Amniotic stem cell (primary cell): ENCODE measurements at places on chromosomes 6 and 20.
A peak's percentile ranks its signal among the peaks of the same experiment; 100 is the strongest.

DNA sequence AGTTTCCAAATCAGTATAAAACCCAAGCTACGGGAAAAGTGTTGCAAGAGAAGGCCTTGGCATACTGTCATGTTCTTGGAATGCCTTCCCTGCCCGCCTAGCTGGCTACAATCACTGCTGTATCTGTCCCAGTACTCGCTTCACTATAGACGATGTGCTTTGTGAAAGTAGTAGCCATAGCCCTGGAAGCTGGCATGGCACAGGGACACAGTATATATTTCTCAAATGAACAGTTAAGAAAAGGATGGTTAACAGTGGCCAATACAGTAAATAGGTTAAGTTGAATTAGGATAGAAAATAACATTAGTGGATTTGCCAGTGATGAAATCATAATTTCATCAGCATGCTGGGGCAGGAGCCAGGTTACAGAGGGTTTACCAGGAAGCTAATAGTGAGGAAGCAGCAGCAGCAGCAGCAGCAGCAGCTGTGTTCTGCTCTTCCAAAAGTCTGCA lies 499.3 kb downstream of the CDKAL1 start:
- peak; percentile 24 for DNase-seq

DNA sequence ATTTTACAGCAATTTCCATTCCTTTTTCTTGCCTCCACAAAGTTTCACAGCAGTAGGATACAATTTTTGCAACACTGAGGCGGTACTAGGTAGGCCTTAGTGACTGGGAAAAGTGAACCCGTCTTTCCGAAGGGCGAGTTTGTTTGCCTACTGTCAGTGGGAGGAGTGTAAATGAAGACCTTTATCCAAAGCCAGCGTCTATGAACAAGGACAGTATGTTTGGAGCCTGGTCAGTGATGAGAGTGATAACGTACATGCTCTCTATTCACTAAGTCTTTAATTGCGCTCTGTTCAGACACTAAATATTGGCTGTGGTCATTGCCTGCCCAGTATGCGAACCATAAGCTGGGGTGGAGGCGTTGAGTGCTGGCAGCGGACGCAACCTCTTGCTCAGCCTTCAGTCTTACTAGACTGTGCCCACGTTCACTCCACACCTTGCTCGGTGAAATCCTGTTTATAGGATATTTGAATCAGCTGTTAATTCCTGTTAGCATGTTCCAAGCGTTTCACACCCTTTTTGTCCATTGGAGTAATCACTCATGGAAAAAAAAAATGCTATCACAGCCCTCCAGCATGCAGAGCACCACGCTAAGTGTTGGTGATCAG lies 145.5 kb downstream of the TMEM242 start:
- no peak for DNase-seq

DNA sequence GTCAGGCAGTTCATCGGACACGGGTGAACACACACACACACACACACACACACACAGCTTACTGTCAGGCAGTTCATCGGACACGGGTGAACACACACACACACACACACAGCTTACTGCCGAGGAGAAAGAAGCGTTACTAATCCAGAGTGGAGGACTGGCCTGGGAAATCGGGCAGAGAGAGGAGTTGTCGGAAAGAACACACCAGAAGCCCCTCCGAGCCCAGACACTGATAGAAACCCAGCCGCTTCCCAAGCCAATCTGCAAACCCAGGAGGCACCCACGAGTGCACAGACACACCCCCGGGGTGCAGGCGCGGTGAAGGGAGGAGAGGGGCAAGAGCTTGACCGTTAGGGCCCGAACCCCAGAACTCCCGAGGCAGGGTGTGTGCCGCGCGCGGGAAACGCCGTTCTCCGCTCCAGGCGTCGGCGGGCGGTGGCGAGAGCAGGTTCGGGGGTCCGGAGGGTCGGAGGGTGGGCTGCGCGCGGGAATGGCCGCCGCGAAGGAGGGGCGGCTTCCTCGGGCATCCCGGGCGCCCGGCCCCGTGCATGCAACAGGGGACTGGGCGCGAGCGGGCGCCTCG lies 636 bp downstream of the ELOVL2 start:
- no peak for DNase-seq

DNA sequence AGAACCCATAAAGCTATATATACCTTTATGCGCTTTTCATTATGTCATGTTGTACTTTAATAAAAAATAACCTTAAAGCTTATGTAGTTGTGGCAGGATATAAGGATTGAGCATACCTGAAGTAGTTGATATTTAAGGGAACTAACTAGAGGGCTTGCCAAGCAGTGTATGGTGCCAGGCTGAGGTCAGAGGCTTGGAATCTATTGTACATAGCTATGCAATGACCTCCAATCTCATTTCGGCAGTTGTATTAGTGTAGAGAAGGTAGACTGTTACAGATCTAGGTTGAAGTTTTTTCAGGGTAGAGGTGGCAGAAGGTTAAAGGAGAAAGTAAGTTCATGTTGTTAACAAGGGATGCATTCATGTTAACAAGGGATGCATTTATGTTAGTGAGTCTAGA lies 397.7 kb upstream of the HS3ST5 start:
- no peak for DNase-seq

DNA sequence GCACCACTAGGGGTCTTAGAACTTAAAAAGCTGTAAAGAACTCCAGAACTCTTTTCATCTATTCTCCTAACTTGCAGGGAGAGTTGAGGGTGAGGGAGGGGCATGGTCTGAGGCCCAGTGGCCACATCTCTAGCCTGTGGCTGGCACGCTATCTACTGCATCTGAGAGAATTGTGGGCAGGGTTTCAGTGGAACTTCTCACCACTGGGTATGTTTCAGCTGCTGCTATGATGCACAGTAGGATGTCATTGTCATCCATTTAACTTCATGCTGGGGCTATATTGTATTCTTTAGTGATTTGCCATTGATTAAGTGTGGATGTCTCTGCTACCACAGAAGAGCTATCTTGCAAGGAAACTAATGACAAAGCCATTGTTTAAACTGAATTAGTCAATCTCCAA lies 4.5 kb downstream of the TMEM14A start:
- DNase-seq = no peak

DNA sequence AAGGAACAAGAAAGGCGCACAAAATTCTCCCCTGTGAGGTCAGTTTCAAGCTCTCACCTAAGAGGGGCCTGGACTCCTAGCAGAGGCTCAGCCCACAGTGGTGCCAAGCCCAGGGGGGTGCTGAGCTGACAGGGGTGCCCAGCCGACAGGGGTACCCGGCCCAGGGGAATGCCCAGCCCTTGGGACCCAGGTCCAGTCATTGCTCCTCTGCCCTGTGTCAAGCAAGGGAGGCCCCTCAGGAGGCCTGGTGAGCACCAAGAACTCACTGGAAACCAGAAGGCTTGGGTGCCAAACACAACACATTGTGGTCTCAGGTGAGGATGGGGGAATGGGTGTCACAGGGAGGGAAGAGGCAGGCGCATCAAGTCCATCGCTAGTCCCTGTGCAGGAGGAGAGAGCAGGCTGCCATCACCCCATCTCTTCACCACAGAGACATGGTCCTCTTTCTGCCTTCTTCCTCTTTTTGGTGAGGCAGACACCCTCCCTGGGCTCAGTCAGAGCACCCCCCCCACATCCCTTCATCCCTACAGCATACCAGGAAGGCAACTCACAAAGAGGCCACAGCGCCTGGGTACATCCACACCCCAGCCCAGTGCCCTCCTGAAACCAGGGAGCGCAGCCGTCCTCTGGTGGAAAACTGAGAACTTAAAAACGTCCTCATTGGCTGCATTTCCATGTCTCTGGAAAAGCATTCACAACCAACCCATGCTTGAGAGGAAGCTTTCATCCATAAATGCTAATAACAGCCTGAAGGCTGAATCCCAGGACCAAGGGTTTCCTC lies 111.3 kb downstream of the BANF2 start:
- no peak for DNase-seq

DNA sequence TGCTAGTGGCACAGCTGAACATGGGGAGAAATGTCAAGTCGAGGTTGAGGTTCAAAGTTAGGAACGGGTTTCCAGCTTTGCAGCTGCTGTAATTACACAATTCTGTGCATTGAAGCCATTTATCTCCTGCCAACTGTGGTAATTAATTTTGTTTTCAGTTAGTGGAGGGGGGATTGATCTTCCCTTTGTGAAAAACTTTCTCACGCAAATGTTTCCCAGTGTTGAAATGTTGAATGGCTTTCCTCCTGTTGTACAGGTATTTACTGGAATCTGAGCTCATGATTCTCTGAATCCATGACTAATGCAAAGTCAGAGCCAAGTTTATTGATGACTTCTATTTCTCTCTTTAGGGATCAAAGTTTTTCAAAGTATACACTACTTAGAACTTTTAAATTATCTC lies 198.4 kb upstream of the SLC35B3 start:
- no peak for DNase-seq

- DNase-seq = no peak
These were observed 41.1 kb upstream of the SPACA1 start for GRCh38 chr6:88006557-88006956.

DNA sequence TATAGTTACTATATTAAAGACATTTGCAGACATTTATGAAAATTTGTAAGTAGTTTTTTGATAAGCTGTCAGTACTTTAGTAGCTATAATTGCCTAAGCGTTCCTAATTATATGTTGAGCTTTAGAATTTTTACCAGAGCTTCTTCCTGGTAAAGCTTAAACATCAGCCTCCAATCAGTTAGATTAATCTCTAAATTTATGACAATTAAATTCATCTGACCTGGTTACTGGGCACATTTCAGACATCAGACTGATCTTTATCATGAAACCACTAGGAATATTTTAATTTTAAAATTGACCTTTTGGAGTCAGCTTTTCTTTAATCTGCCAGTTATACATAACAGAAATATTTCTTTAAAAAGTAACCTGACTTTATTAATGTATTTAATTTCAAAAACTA lies 23.5 kb downstream of the FIG4 start:
- no peak for DNase-seq

DNA sequence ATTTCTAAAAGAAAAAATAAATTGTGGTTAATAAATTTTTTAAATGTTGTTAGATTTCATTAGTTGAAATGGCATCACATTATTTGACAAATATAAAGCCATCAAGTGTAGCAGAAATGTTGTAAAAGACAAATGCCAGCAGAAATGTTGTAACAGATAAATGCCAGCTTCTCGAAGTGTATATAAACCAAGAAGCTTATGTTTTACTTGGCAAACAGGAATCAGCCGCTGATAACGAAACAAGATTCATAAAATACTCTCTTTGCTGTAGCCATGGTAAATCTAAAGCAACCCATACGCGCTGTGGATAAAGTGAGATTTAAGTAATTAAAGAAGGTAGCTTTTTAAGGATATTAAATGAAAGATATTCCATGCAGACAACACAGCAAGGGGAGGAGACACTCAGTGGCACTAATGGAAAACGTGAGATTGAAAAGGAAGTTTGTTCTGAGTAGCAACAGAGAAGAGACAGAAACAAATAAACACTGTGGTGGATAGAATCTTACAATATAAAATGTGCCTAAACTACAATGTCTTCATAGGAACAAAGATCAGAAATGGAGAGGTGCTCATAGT lies 29.6 kb downstream of the BTBD9 start:
- no peak for DNase-seq

- no peak for DNase-seq
These were observed 6.2 kb downstream of the CSE1L start for GRCh38 chr20:49052334-49052733.

DNA sequence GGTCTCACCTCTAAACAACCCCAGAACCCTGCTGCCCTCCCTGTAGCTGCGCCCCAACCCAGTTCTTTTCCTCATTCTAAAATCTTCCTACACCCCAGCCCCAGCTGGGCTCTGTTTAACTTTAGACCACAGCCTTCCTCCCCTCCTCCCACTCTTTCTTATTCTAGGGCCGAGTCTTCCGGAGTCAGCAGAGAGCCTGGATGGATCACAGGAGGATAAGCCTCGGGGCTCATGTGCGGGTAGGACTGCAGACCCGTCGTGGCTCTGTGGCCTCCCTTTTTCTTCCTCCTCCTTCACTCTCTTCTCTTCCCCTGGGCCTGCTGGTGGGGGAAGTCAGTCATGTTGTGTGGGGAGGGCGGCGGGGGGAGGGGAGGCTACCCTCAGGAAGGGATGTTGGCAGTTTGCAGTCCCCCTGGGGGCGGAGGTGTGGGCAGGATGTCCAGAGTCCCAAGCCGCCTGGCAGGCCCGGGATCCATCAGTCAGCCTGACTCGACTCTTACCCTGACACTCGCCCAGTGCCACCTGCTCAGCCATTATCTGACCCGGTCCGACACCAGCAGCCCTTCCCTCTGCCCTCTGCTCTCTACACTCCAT lies 8.1 kb downstream of the CAPN11 start:
- DNase-seq = no peak

GRCh38 chr6:111750753-111751673 lies 122.2 kb downstream of the FYN start:
- DNase-seq = no peak

- DNase-seq = no peak
These were observed 9.5 kb upstream of the SLC17A3 start for GRCh38 chr6:25883536-25883935.

- no peak for DNase-seq
These were observed 135.7 kb downstream of the BTBD3 start for GRCh38 chr20:12053353-12053752.

DNA sequence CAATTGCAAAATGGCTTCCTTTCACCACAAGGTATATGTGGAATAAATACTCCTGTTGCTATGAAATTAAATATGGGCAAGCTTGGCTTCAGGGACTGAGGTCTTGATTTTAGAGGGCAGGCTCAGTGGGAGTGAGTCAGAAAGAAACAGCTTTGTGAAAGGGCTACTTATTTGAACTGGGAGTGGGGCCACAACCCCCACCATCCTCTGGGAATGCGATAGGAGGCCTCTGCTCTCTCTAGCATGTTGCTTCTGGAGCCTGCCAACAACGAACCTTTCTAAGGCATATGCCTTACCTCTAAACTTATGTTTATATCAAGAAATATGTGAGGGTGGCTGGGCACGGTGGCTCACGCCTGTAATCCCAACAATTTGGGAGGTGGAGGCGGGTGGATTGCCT lies 149.7 kb downstream of the LRRC1 start:
- DNase-seq = no peak

DNA sequence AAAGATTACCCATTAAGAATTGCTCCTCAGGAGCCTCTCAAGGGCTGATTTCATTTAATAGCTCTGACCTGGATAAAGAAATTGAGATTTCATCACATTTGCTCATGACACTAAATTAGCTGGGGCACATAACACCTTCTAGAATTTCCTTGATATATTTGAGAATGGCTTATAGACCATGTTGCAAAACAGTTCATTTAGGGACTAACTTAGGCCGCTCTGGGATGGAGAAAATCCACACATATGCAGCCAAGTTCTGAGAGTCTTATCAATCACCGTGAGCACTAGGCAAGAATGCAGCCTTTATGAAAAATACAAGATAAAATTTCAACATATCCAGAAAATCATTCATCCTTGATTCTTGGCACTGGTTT lies 91.0 kb upstream of the MCHR2 start:
- DNase-seq = no peak

GRCh38 chr20:50471231-50471630 lies 39.0 kb upstream of the PTPN1 start:
- no peak for DNase-seq

DNA sequence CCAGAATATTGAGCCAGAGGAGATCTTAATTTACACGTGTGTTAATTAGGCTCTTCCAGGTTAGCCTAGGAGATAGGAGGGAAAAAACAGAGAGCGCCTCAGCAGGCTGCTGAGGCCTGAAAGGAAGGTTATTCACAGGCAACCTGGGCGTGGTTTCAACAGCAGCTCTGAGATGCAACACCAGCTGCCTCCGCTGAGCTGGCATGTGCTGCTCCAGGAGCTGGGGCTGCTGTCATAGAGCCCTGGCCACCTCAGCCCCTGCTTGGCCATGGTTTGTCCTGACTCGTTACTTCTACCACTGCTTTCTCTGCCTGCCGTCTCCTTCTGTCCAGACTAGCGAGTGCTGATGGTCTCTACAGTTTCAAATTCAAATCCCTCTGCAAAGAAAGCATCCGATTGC lies 32.4 kb upstream of the RPP40 start:
- DNase-seq = no peak

GRCh38 chr6:149060300-149060984 lies 257.1 kb upstream of the TAB2 start:
- no peak for DNase-seq
